ENCODE measurements at places on chromosomes 13 and 19.

- DNase-seq, result no peak
Measured at GRCh38 chr19:28425046-28425931, 787.7 kb downstream of the UQCRFS1 start.

GRCh38 chr13:35471706-35472322 lies 4.7 kb downstream of the MAB21L1 start:
- no peak for DNase-seq

- no peak for DNase-seq
Measured at GRCh38 chr19:3234800-3235199, 10.3 kb downstream of the CELF5 start.

DNA sequence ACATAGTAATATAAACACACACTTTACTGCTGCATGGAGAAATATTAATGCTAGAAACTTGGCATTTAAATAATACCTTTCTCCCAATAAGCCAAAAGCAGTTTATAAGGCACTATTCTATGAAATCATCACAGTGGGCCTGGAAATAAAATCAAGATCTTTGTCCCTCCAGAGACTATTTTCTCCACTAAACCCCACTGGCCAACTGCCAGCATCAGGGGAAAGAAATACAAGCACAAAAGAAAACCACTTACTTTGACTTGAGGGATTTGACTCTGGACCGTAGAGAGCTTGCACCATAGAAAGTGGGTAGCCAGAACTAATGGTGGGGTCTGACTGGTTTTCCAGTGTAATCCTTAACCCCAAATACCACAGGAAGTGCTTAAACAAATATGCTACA lies 71.9 kb downstream of the DCLK1 start:
- peak; percentile 32 for DNase-seq

- DNase-seq, result no peak
Measured at GRCh38 chr13:85278851-85279250, 520.4 kb downstream of the SLITRK6 start.

- no peak for DNase-seq
Measured at GRCh38 chr13:101218484-101218883, 197.8 kb downstream of the NALCN start.

- peak; percentile 53 for DNase-seq
Measured at GRCh38 chr13:30340331-30341250, 33.2 kb upstream of the KATNAL1 start.

GRCh38 chr19:13079542-13079986 lies 23.1 kb downstream of the LYL1 start:
- no peak for DNase-seq

DNA sequence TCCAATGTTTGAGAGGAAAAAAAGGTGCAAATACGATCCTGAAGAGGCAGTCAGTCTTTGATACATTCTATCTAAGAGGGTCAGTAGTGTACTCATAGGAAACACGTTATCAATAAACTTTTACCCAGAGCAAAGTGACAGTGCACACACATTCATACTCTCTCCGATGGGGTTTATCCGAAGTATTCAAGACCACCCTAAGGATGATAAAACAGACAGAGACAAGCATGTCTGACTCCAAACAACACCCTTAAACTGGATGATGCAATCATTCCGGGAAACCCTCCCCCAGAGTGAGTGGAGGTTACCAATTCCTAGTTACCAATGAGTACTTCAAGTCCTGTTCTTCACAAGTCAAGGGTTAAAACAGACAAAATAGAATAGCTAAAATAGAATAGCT lies 79.1 kb downstream of the DNAJC3 start:
- DNase-seq, result no peak

DNA sequence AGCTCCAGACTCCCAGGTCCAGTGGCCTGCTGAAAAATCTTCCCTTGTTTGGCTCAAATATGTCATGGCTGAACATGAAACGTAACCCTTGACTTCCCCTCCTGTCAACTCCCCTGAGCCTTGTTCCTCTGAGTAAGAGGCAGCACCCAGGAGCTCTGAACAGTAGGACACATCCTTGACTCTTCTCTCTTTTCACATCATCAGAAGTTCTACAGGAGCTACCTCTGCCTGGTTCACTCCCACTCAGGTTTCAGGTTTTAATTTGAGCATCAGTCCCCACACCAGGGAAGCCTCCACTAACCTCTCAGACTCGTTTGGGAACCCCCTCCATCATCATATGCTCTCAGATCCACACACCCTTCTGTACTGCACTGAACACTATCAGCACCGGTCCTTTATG lies 30.3 kb downstream of the ZNF823 start:
- DNase-seq, result no peak

DNA sequence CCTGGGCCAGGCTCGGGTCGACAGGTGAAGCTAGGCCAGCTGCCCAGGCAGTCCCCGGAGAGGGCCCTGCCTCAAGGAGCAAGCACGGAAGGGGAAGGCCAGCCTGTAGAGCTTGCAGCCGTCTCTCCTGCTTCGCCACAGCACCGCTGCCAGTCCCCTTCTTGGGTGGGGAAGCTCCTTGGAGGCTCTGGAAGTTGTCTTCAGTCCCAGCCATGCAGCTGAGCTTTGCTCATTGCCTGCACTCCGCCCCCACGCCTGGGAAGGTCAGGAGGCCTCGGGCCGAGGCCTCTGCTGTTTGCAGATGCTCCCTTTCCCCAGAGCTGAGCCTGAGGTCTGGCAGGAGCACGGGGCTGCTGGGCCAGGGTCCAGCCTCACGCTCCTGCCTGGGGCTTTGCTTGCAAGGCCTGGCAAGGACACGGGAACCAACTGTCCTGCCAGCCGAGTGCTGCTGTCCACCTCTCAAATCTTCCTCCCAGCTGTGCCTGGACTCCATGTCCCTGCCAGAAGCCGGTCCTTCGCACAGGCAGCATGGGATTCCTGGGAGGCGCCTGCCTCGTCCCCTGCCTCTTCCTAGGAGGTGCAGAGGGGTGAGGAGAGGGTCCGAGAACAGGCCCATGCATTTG lies 13.3 kb downstream of the PLEKHF1 start:
- DNase-seq, result no peak

- no peak for DNase-seq
Measured at GRCh38 chr13:50709058-50709457, 134.4 kb downstream of the DLEU7 start.

DNA sequence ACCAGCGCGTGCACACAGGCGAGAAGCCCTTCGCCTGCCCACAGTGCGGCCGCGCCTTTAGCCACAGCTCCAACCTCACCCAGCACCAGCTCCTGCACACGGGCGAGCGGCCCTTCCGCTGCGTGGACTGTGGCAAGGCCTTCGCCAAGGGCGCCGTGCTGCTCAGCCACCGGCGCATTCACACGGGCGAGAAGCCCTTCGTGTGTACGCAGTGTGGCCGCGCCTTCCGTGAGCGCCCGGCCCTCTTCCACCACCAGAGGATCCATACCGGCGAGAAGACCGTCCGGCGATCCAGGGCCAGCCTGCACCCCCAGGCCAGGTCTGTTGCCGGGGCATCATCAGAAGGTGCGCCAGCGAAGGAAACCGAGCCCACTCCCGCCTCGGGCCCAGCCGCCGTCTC lies 4.4 kb upstream of the ZNF446 start:
- no peak for DNase-seq

GRCh38 chr13:32553720-32554119 lies 15.1 kb upstream of the N4BP2L2 start:
- no peak for DNase-seq

- DNase-seq, result no peak
Measured at GRCh38 chr13:84980571-84980970, 818.6 kb downstream of the SLITRK6 start.

GRCh38 chr19:55149078-55150003 lies at the start of gene TNNT1:
Gene TNNT1, minus strand, starts transcription at chr19:55149206. Its CDS starts 2,049 bp downstream, at chr19:55147157.
- DNase-seq, result peak; percentile 96

DNA sequence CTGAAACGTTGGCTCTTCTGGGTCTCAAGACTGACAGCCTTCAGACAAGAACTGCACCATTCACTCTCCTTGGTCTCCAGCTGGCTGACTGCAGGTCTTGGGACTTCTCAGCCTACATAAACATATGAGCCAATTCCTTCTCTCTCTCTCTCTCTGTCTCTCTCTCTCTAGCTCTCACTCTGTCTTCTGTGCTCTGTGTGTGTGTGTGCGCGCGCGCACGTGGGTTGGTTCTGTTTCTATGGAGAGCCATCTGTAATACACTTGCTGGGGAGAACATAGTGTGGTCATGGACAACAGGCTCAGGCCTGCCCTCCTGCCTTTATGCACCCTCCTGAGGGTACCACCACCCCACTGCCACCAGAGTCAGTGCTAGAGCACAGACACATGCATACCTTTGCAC lies 13.7 kb upstream of the SERPINE3 start:
- no peak for DNase-seq

GRCh38 chr19:2462635-2463421 lies 6.1 kb upstream of the LMNB2 start:
- DNase-seq, result peak; percentile 96

- no peak for DNase-seq
Measured at GRCh38 chr13:46683676-46684260, 113.2 kb downstream of the ESD start.

DNA sequence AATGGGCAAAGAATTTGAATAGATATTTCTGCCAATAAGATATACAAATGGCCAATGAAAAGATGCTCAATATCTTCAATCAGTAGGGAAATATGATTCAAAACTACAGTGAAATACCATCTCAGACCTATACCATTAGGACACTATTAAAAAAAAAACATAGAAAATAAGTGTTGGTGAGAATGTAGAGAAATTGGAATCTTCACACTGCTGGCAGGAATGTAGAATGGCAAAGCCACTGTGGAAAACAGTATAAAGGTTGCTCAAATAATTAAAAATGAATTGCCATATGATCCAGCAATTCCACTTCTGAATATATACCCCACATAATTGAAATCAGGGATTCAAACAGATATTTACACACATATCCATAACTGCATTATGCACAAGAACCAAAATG lies 88.1 kb upstream of the STARD13 start:
- no peak for DNase-seq

DNA sequence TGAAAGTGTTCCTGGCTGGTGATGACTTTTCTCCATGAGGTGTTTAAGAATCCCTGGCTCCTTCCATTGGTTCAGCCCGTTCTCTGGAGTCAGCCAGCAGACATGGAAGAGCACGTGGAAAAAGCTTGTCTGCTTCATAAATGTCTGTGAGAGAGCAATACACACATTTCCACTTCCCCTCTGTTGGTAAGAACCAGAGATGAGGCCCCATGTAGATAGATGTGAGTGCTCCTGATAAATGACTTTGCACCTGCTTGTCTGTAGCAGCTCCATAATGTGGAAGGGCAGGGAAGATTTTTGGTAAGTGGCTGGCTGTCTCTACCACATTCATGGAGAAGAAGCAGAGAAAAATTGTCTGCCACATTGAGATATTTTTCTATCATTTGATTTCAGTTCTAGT lies 325.8 kb downstream of the LMO7 start:
- DNase-seq, result no peak

GRCh38 chr13:113765564-113765910 lies 6.5 kb downstream of the TMEM255B start:
- no peak for DNase-seq

GRCh38 chr13:43905435-43906031 lies 25.8 kb downstream of the LACC1 start:
- peak; percentile 74 for DNase-seq

DNA sequence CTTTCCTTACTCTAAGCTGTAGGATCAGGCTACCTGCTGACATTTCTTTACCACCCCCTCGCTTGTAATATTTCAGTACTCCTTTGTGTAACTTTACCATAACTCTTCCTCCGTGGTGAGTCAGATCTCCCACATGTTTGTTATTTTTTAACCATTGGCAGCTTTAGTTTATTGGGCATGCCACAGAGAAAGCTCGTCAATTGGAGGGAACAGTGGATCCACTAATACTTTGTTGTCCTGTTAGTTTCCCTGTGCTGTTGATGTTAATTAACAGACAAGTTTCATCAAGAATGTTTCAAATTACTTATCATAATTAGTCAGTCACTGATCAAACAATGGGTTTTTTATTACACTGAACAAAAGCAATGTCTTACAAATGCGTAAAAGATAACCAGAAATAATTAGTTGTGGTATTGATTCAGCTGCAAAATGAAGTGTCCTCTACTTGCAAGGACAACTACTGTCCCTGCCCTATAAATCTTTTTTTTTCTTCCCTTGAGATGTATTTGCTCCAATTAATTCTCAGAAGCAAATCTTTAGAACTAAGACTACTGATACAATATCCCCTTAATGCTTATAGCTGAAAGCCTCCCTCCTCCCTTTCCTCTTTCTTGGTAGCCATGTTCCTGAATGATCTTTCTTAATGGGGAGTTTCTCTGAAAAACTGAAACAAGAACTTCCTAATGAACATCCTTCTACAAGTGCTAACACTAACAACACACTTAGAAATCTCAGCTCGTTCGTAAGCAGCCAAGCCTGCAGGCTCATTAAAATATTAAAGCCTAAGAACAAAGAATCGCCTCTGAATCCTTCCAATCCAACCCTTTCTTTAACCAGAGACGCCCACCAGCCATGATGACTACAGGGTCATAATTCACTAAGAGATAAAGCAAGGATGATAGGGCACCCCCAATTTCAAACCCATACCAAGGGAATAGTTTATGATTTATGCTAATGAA lies 22.2 kb downstream of the EFNB2 start:
- DNase-seq, result no peak

DNA sequence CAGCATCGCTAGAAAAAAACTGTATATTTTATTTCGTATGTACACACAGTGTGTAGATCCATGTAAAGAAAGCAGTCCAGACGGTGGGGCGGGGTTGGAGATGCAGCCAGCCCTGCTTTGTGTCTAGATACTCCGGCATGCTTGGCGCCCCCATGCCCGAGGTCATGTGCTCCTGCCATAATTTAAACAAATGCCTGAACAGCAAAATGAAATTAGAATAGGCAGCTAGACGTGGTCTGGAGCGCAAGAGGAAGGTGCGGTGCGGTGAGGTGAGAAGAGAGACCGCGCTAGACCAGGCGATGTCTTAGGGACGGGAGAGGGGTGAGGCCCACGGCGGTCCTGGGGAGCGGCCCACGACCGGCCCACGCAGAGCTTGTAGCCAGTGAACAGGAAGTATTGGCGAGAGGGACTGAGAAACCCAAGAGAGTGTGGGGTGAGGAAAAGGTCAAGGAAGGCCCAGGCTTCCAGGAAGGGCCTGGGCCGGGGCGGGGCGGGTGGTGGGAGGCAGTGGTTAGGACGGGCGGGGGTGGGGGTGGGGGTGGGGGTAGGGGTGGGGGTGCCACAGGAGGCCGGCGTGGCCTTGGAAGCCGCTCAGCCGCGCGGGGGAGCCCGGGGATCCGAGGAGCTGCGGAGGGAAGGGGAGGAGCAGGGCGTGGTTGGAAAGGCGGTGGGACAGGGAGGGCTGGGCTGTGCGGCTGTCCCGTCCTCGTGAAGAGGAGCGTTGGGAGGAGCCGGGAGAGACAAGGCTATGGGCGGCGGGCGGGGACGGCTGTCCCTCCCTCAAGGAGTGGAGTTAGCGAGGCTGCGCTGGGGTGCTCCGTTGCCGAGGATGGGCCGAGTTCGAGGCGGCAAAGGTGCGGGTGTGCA lies 254.7 kb upstream of the SGCG start:
- DNase-seq, result peak; percentile 17

DNA sequence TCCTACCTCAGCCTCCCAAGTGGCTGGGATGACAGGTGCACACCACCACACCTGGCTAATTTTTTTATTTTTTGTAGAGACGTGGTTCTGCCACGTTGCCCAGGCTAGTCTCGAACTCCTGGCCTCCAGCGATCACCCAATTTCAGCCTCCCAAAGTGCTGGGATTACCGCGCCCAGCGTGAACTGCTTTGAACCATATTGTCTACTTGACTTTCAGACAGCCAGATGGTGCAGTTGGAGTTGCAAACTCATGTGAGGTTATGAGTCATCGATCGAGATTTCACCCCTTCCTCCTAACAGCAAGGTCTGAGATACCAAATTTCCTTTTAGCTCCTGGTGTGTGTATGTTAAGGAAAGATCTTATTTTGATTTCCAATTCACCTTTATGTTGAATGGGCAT lies 2.7 kb downstream of the SLC27A1 start:
- DNase-seq, result peak; percentile 87
